ENCODE measurements at places on chromosomes 1 and 21. TPM values are rescaled to one million over a fixed set of nuclear protein-coding genes. Genes with fewer than 3 reads are reported as not detected.
A peak's percentile ranks its signal among the peaks of the same experiment; 100 is the strongest.

DNA sequence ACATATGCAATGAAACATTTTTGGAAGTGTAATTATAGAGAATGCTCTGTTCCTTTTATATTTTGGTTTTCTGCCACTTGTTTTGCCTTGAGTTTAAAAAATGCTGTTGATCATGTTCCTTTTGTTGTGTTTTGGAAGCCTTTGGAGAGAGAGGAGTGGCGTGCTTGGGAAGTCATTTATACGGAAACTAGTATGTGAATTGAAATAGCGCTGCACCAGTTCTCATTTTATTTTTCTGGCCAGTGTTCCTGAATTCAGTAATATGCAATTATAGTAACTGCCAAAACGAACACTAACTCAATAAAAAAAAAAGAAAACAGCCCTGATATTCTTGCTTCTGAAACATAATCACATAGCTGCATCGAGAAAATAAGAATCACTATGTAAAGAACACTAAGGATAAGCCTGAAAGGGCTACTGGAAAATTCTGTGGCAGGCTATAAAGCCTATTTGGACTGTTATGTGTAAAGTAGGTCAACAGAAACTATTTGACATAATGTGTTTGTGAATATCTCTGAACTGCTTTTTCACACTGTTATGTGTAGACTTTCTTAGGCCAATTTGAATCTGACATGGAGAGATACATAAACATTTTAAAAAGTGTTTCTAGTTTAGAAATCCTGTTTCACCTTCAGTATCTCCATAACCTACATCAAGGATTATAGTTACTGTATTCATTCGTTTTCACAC lies 742.0 kb downstream of the KCNT2 start:
- no peak for DNase-seq

DNA sequence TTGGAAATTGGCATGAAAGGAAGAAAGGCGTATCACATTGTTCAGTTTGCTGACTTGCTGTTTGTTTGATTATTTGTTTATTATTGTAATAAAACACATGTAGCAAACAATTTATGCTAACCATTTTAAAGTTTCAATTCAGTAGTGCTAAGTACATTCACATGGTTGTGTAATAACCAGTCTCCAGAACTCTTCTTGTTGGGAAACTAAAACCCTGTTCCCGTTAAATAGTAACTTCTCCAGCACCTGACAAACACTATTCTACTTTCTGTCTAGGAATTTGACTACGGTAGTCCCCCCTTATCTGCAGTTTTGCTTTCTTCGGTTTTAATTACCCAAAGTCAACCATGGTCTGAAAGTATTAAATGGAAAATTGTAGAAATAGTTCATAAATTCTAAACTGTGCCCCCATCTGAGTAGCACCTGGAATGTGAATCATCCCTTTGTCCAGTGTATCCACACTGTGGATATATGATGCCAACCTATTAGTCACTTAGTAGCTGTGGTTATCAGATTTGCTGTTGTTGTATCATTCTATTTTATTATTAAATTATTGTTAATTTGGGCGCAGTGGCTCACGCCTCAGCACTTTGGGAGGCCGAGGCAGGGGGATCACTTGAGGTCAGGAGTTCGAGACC lies 5.5 kb downstream of the MORC3 start:
- DNase-seq, result no peak

- DNase-seq, result no peak
Measured at GRCh38 chr1:4133297-4133938, 233.3 kb upstream of the C1orf174 start.

ASPM gene
- 0.42 TPM for total RNA-seq

GRCh38 chr1:212860713-212861581 lies 2.9 kb downstream of the FLVCR1 start:
- DNase-seq, result no peak

CRNN gene
- total RNA-seq, result not detected

ZNF593OS gene
- total RNA-seq, result not detected

GRCh38 chr1:159120317-159120716 lies 43.8 kb upstream of the AIM2 start:
- DNase-seq, result no peak

DNA sequence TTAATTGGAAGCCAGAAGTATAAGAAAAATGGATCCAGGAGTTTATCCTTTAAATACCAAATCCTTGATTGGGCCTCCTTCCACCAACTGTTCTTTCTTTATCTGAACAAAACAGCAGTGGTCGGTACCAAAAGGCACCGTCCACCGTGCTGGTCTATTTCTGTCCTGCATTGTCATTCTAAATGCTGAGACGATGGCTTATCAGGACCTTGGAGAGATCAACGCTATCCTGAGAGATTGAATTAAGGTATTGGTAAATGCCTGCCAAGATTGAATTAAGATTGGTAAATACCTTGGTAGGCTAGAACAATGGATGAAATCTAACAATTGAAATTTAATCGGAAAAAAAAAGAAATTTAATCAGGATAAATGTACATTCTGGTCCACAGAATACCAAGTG lies 73.4 kb upstream of the SOD1 start:
- DNase-seq, result no peak

DNA sequence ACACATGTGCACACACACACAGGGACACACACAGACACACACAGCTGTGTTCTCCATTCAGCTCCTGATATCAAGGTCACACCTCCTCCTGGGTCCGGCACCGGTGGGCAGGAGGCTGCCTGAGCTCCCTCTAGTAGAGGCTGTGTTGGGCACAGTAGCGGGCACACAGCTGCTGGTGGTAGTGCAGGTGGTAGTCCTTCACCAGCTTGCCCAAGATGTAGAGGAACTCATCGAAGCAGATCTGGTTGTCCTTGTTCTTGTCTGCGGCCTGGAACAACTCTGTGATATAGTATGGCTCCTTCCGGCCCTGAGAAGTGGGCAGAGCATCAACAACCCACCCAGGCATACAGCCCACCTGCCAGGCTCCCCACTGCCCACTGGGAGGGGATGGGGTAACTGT lies 5.6 kb upstream of the S100A8 start:
- DNase-seq, result no peak

- DNase-seq, result no peak
Measured at GRCh38 chr21:36728371-36729111, 29.6 kb downstream of the SIM2 start.

SYT2 gene
- not detected for total RNA-seq

DNA sequence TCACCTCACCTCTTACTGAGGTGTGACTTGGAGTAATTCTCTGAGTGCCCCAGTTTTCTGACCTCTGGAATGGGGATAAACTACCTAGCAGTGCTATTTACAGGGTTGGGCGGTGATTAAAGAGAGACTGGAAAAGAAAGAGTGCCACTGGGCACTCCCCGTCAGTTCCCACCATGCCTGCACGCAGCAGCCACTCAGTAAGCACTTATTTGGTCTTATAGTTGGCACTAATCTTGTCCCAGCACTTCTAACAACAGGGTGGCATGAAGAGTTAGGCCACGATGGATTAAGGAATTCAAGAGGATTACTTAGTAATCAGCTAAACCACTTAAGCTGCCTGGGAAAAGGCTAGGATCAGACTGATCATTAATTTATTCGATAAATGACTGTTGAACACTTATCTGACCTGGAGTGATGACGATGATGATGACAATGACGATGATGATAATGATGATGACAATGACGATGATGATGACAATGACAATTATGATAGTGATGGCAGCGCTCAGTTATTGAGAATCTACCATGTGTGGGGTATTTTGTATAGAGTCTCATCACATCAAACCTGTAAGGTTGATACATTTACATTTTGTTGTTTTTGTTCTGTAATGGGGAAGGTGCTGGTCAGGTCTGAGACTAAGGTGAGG lies 5.4 kb downstream of the CITED4 start:
- DNase-seq, result no peak

RPS6KC1 gene
- 20.7 TPM for total RNA-seq

GRCh38 chr1:202547215-202547614 lies 163.0 kb downstream of the SYT2 start:
- no peak for DNase-seq

ILDR2 gene
- total RNA-seq, result 14.2 TPM

DNA sequence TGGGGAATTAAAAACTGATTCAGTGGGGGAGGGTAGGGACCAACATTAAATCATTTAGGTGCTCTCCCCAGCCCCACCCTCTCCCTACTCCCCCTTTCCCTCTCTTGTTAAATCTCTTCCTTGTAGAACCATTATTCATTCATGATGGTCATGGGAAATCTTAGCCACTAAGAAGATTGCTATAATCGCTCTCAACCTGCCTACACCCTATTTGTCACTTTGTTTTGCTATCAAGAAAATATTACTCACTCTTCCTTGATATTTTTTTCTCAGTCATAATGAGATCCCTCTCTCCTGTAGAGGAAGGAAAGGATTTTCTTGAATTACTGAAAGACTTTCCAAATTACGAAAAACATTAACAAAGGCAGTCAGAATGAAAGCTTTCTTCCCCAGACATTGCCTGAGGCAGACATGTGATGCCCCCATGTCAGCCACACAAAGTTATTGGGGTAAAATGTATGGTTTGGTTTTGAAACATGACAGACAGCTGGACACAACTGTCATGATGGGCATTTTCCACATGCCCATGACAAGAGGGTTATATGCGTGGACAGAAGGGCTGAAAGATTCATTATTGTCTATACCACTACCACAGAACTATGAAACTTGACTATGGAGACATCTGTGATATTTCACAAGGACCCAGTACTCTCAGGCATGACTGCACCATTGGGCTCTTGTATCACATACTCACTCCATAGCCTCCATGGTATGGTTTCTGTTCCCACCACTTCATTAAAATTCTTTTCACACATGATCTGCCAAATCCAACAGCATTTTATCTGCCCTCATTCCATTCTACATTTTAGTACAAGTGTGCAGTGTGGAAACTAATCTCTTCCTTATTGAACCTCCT lies 420.1 kb downstream of the DISC1 start:
- DNase-seq, result no peak

DNA sequence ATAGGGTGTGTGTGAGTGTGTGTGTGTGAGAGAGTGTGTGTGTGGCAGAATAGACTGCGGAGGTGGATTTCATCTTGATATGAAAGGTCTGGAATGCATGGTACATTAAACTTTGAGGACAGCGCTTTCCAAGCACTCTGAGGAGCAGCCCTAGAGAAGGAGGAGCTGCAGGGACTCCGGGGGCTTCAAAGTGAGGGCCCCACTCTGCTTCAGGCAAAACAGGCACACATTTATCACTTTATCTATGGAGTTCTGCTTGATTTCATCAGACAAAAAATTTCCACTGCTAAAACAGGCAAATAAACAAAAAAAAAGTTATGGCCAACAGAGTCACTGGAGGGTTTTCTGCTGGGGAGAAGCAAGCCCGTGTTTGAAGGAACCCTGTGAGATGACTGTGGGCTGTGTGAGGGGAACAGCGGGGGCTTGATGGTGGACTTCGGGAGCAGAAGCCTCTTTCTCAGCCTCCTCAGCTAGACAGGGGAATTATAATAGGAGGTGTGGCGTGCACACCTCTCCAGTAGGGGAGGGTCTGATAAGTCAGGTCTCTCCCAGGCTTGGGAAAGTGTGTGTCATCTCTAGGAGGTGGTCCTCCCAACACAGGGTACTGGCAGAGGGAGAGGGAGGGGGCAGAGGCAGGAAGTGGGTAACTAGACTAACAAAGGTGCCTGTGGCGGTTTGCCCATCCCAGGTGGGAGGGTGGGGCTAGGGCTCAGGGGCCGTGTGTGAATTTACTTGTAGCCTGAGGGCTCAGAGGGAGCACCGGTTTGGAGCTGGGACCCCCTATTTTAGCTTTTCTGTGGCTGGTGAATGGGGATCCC lies 18.3 kb upstream of the HDAC1 start:
- peak; percentile 66 for DNase-seq

KLHDC9 gene
- total RNA-seq, result 13.0 TPM

- no peak for DNase-seq
Measured at GRCh38 chr21:42312626-42313104, 2.5 kb downstream of the TFF3 start.

DNA sequence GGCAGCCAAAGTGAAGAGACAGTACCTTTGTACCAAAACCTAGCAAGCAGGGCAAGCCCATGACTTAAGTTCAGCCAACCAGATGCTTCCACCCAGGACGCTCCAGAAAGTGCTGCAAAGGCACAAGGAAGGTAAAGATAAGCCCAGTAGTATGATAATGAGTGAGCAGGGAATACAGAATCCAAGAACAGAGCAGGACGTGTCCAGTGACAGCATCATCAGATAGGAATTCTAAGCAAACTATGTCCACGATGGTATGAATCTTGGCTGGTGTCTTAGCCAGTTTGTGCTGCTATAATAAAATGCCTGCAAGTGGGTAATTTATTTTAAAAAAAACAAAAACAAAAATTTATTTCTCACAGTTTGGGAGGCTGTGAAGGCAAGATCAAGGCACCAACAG lies 13.6 kb downstream of the GJA4 start:
- no peak for DNase-seq

GRCh38 chr1:8870103-8870502 lies 8.4 kb downstream of the ENO1 start:
- no peak for DNase-seq

INPP5B gene
- 38.1 TPM for total RNA-seq

GRCh38 chr1:32606565-32607371 lies 43.6 kb downstream of the ZBTB8OS start:
- DNase-seq, result no peak

GRCh38 chr1:39529901-39530535 lies 38.6 kb downstream of the BMP8A start:
- DNase-seq, result no peak

DNA sequence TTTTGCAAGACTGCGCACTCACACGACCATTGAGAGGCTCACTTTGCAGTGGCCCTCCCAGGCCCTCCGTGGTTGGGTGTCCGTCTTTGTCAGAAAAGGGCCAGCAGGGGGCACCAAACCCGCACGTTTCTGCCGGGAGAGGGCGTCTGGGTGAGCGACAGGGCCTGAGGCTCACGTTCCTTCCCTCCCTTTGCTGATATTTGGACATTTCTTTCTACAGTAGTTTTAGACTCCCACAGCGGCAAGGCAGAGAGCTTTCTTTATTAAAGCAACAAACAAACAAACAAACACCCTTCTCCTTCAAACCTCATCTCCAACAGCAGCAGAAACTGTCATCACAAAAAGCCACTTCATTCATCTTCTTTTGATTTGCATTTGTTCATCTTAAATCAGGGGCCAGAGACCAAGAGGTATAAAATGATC lies 79.2 kb upstream of the WDR26 start:
- DNase-seq, result peak; percentile 87

GRCh38 chr1:43329995-43330751 lies 7.4 kb upstream of the MPL start:
- DNase-seq, result no peak

- no peak for DNase-seq
Measured at GRCh38 chr1:243713470-243714186, 136.4 kb downstream of the AKT3 start.

- no peak for DNase-seq
Measured at GRCh38 chr21:44737706-44738354, 26.5 kb upstream of the TSPEAR start.

DNA sequence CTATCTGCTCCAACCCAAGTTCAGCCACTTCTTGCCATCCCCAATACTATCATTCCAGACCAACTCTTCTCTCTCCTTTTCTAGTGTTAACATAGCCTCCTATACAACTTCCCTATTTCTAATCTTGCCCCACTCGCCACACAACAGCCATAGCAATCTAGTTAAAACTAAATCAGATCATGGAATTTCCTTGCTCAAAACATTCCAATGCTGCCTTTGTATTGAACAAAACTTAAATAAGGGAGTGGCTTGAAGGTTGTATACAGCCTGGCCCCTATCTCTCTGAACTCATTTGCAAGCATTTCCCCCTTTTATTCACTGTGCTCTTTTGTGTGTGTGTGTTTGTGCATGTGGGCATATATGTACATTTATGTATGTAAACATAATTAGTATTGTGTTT lies 118.1 kb upstream of the SGIP1 start:
- no peak for DNase-seq

APOBEC4 gene
- total RNA-seq, result not detected
